ENCODE measurements at places on chromosomes 5 and 9.

DNA sequence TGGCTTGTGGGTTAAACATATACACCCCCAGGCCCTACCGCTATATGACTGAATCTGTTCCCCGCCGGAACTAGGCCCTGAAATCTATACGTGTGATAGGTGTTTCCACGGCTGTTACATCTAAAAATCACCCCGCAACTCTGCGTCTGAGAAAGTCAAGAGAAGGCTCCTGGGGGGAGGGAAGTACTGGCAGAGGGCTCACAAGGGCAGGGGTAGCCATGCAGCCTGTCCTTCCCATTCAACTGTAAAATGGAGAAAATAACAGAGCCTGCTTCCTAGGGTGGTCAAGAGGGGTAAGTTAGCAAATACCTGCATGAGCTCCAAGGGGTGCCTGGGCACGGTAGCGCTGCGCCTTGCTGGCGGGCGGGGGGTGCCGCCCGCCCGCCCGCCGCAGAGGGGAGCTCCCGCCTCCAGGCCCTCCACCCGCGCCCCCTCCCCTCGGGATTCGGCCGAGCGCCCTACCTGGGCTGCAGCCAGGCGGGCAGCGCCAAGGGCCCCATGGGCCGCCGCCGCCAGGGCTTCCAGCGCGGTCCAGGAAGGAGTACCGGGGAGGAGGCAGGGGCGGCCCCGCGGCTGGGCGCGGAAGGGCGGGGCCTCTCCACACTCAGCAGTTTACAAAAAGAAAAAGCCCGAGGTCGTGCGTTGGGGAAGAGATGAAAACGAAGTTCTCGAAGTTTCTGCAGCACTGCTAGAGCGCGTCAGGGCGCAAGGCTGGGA lies at the start of gene HACD4:
TSS of gene HACD4 (minus strand) at position 550 of the 717 bp plus-strand sequence. CDS start at position 500, 50 bp downstream.
- no peak for DNase-seq

DNA sequence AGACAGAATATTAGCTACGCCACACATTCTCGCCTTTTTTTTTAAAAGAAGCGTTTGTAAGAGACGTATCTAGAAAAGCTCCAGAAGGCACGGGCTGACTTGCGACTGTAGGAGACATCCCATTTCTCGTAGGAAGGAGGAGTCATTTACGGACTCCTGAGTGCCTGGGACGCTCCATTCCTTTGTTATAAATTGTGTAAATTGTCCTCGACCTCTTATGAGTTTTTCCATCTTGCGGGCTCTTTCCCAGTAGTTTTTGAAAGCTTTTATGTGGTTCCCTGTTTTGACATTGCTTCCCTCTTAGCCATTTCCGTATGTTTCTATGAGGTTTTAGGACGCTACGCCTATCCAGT lies 1.0 kb downstream of the RABL6 start:
- DNase-seq: no peak

GRCh38 chr9:75242426-75242825 lies 154.1 kb downstream of the OSTF1 start:
- DNase-seq: no peak

DNA sequence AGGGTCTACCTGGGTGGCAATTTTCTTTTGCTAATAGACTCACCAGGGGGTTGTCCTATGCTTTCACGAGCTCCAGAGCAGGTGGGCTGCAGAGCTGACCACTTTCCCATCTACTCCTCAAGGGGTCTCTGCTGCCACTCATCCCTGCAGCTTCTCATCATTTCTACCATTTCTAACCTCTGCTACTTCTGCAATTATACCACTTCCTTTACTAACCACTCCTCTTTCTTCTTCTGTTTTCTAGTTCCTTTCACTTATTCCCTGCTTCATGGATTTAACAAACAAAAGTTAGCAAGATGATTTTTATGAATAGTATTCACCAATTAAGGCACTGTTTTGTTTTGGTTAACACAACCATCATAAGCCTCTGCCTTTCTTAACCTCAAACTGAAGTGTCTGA lies 34.5 kb upstream of the NIPBL start:
- DNase-seq: no peak

DNA sequence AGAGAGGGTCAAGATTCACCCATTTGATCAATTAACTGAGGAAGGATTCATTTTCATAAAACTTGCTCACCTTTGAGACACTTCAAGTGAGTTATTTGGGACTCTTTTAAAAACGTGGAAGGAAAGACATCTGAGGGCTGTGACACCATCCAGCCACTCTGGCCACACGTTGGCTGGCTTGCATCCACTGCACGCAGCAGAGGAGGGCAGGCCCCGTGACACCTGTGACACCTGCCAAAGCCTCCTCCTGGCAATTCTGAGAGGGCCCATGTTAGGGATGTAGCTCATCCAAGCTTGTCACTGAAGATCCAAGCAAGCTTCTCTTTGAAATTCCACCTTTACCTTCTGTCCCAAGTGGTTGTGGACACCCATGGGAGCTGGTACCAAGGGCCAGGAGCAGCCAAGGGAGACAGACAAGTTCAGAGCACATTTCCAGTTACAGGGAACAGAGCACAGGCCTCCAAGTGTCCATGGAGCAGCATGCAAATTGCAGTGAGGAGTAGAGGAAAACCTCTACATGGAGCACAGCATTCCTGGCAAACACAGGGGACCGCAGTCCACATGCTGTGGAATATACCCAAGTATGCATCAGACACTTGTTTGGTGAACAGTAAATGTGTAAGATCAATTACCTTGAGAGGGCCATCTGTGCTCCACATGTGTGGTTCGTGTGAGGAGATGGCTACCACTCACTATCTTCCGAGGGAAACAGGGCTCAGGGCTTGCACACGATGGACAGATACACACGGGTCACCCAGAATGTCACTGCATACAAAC lies 4.8 kb downstream of the PRSS3 start:
- DNase-seq: no peak

DNA sequence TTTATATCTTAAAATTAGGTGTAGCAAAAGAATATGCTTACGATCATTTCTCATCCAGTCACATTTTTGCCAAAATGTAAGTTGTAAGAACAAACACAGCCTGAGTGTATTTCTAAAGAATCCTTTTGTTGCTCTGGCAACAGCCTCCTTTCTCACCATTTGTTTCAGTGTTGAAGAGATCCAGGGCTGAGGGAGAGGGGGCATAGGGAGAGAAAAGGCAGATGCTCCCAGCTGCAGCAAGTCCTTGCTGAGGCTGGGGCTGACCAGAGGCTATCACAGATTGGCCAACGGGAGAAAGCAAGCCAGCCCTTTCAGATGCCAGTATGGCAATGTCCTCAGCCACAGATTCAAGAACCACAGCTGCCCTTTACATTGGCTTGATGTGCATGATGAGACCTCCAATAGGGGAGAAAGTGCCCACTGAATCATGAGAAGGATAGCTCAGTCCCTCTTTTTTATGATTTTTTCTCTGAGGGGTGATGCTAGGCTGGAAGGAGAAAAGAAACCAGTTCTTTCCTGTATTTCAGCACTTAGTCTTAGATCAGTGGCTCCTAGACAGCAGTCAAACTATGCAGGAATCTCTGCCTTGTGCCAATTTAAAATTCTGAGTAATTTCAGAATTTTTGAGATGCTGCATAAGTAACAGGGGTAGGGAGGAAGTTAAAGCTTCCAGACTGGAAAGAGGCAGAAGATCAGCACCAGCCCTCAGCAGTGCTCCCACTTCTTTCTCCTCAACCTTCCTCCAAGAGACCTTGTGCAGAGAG lies 142.1 kb downstream of the LHFPL2 start:
- no peak for DNase-seq

GRCh38 chr5:137858954-137859353 lies 8.7 kb upstream of the MYOT start:
- DNase-seq: no peak

DNA sequence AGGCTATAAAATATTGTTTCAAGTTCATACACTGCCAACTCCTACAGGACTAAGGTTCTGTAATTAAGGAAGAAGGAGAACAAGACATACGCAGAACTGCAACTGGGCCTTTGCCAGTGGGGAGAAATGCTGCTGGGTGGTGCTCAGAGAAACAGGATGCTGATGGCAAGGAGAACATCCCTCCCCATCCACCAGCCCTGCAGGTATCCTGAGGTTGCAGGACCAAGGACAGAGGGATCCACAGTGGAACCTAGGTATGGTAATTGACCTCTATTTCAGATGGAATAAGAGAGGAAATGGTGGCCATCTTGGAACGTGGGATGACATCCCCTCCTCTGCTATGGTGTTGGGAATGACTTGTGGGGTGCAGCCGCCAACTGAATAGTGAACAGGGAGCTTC lies 206.3 kb upstream of the S1PR3 start:
- no peak for DNase-seq

DNA sequence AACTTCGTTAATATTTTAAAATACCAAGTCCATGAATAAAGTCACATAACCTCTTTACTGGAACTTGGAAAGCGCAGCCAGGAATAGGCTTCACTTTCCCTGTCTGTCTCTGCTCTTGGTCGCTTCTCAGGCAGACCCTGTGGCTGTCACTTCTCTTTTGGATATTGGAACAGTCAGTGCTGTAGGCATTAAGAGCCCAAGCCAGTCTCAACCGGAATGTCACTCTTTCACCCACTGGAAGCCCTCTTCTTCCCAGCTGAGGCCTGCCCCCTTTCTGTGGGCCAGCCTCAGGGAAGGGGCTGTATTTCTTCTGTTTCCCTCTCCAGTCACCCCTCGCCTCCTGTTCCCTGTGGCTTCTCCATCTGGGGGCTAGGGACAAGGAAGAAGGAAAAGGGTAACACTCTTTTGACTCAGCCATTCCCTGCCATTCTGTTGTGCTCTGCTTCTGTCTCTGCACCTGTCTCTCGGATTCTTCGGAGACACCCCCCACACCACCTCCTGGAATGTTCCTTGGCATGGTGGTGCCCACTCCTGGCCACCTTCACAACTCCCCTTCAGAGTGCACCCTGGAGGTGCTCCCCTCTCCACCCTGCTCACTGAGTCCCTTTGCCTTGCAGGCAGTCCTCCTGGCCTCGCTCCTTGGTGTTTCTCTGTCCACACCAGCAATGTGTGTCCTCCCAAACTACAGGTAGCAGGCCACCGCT lies 103.4 kb downstream of the TRIO start:
- DNase-seq: no peak

Data from GM04504 (cell line).